ENCODE measurements at places on chromosomes 12 and 14. TPM values are rescaled to one million over a fixed set of nuclear protein-coding genes. Genes with fewer than 3 reads are reported as not detected.

DNA sequence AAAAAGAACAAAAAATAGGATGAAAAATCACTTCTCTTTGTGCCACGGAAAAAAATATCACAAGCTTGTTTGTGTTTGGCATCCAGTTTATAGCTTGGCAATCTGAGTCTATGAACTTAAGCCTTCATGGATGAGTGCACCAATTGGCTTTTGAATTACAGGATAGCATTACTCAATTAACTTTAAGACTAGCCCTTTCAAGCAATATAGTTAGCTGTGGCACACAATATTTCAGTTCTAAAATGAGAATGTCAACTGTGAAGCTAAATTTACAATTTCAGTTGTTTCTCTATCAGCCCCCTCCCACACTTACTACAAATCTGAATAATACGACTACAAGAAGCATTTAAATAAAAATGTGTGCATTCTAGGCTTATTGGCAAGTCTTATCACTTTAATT, 8.3 kb downstream of the RERG start:
- no peak overlapping the region for H3K27ac ChIP-seq
- peaks cover 3% of the 10 kb centered on the region for H3K27me3 ChIP-seq
- no peaks in the 10 kb centered on the region for H3K36me3 ChIP-seq
- DNase-seq = no peak

DNA sequence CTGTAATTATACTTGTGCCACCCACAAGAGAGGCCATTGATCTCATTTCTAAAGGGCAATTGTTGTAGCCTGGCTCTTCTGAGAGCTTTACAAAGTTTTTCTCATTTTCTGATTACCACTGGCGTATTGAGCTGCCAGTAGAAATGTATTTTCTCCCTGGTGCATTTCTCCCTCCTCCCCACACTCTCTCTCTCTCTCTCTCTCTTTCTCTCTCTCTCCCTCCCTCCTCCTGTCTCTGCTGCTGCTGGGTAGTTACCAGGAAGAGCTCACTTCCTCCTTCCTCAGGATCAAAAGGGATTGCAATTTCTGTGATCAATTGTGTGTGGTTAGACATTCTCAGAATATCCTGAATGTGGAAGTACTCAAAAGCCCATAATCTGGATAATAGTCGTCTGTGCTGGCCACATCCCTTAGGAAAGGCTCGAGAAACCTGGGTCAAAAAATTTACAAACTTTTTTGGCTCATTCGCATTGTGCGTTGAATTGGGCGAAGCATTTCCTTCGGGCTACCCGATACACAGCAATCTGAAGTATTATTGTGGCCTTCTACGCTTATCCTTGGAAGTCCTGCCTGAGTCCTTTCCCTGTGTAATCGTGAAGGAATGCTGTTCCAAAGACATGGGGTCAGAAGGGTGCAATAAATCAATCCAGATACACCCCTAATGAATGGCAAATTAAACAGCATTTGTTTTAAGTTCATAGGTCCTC, 254.8 kb downstream of the MSRB3 start:
- no peak overlapping the region for H3K27ac ChIP-seq
- peaks cover 1% of the 10 kb centered on the region for H3K36me3 ChIP-seq
- no peak overlapping the region for H3K4me3 ChIP-seq
- DNase-seq = no peak
- H3K4me1 ChIP-seq = no peaks in the 10 kb centered on the region
- no peaks in the 10 kb centered on the region for H3K27me3 ChIP-seq

GRCh38 chr14:28652782-28653181, 113.8 kb upstream of the FOXG1 start:
- H3K4me3 ChIP-seq = no peak overlapping the region
- DNase-seq = no peak
- no peaks in the 10 kb centered on the region for H3K36me3 ChIP-seq
- no peaks in the 10 kb centered on the region for H3K4me1 ChIP-seq

- DNase-seq = no peak
- H3K4me3 ChIP-seq = no peak overlapping the region
- no peaks in the 10 kb centered on the region for H3K27me3 ChIP-seq
- H3K27ac ChIP-seq = no peak overlapping the region
- H3K4me1 ChIP-seq = no peaks in the 10 kb centered on the region
- H3K36me3 ChIP-seq = no peaks in the 10 kb centered on the region
These were observed 70.6 kb upstream of the MYF6 start for GRCh38 chr12:80636832-80637231.

DNA sequence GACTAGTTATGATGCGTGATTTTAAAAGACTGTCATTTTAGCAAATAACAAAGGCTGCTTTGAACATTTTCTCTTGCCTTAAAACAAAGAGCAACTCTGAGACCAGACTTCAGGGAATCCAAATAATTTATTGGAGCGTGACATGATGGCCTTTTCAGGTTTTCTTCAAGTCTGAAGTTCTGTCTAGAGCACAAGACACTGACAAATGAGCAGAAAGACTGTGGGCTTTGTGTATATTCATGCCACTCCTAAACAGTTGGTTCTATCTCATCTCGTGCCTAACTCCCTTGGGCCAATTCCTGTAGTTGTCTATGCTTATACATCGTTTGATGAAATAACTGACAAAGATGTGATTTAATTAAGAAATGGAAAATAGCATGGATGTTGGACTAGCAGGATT, 47.5 kb downstream of the IFT81 start:
- H3K4me3 ChIP-seq = no peak overlapping the region
- DNase-seq = no peak
- H3K27me3 ChIP-seq = no peaks in the 10 kb centered on the region
- H3K4me1 ChIP-seq = no peaks in the 10 kb centered on the region
- H3K36me3 ChIP-seq = no peaks in the 10 kb centered on the region

DNA sequence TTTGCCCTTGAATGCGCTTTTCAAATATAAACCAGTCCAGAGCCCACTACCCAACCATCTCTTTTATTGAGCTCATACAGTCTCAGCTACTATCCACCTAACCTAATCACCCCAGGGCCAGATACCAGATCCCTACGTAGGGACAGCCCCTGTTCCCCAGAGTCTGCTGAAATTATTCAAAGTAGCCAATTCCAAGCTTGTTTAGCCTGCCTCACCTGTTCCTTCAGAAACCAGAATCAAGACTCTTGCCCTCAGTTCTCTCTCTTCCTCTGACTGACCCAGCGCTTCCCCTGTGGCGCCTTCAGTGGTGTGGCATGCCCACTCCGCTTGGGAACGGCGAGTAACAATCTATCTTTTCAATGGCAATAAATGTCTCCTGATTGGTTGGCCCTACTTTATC, 18.8 kb downstream of the BMAL2 start:
- H3K4me3 ChIP-seq = no peak overlapping the region
- no peaks in the 10 kb centered on the region for H3K36me3 ChIP-seq
- no peak overlapping the region for H3K27ac ChIP-seq
- no peak for DNase-seq
- H3K4me1 ChIP-seq = no peaks in the 10 kb centered on the region
- H3K27me3 ChIP-seq = peaks cover 3% of the 10 kb centered on the region

DNA sequence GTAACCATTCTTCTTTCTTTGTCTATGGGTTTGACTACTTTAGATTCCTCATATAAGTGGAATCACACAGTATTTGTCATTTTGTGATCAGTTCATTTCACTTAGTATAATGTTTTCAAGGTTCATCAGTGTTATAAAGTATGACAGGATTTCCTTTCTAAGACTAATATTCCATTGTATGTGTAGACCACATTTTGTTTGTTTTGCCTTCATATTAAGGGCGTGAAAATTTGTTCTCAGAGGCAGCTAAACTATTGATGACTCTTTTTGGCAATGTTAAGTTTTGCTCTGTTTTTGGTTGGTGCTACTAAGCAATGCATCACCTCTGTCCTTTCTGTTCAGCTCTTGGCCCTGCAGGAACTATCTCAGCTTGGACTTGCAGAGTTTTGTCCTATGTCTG, 1.7 kb upstream of the KLRG1 start:
- H3K4me1 ChIP-seq = peaks cover 51% of the 10 kb centered on the region
- no peaks in the 10 kb centered on the region for H3K27me3 ChIP-seq
- no peaks in the 10 kb centered on the region for H3K36me3 ChIP-seq
- H3K4me3 ChIP-seq = no peak overlapping the region
- DNase-seq = no peak

GRCh38 chr12:22029991-22030390, 16.0 kb upstream of the CMAS start:
- DNase-seq = no peak
- peaks cover 6% of the 10 kb centered on the region for H3K4me1 ChIP-seq
- H3K4me3 ChIP-seq = no peak overlapping the region
- H3K36me3 ChIP-seq = no peaks in the 10 kb centered on the region
- no peak overlapping the region for H3K27ac ChIP-seq
- H3K27me3 ChIP-seq = no peaks in the 10 kb centered on the region

- peaks cover 4% of the 10 kb centered on the region for H3K36me3 ChIP-seq
- H3K27me3 ChIP-seq = peaks cover 44% of the 10 kb centered on the region
- no peak overlapping the region for H3K27ac ChIP-seq
- DNase-seq = no peak
These were observed 712 bp upstream of the FZD10 start for GRCh38 chr12:130161261-130162243.

Gene SIRT4
- 1.8 TPM for total RNA-seq

Gene PYGL
- total RNA-seq = 1.2 TPM

Gene NXPH4
- 0.46 TPM for total RNA-seq

Gene LMNTD1
- not detected for total RNA-seq

Gene PRKD1
- not detected for total RNA-seq
